ENCODE measurements at places on chromosomes 3 and 15.

- DNase-seq = no peak
These were observed 34.0 kb upstream of the RPP14 start for GRCh38 chr3:58271901-58272501.

GRCh38 chr3:94587291-94587690, 524.4 kb downstream of the NSUN3 start:
- no peak for DNase-seq

DNA sequence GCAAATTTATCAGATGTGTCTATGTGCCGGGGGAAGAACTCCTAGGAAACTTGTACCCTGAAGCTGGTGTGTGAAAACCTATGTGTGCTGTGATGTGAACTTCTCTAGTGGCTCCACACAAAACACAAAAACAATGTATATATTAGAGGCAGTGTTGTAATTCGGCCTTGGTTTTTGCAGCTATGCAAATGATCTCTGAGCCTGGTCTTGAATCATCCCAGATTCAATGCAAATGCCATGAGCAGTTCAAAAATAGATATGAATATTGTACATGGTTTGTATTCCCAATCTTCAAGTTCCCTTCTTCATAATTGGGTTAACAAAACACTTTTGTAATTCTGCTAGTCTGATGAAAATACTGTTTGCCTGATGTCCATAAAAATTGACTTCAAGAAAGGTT, 152.6 kb downstream of the MFSD1 start:
- no peak for DNase-seq

- no peak for DNase-seq
These were observed 139.2 kb downstream of the NUP210 start for GRCh38 chr3:13280811-13281506.

- no peak for DNase-seq
These were observed 5.6 kb upstream of the ASB14 start for GRCh38 chr3:57298041-57298440.

DNA sequence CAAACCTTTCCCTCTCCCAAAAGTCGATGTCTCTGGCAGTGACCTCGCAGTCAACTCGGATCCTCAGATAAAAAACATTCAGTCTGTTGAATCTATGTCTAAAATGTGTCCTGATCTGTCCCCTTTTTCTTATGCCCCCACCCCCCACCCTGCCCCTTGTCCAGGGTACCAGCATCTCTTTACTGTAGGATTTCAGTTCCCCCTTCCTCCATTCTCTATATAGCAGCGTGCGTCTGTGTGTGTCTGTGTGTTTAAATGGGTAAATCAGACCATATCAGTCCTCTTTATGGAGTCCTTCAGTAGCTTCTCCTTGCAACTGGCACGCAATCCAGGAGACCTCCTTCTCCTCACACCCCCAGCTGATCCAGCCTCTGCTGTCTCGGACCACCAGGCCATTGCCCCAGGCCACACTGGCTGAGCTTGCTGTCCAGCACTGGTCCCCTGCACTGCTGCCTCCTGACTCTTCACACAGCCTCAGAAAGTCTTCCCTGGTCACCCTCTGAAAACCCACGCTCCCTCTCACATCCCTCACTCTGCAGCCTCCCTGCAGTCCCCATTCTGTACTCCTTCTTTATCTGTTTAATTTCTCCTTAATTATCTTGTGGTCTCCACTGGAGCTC, 1.5 kb downstream of the LRRK1 start:
- no peak for DNase-seq

GRCh38 chr3:111080413-111080812, 8.8 kb downstream of the NECTIN3 start:
- no peak for DNase-seq

DNA sequence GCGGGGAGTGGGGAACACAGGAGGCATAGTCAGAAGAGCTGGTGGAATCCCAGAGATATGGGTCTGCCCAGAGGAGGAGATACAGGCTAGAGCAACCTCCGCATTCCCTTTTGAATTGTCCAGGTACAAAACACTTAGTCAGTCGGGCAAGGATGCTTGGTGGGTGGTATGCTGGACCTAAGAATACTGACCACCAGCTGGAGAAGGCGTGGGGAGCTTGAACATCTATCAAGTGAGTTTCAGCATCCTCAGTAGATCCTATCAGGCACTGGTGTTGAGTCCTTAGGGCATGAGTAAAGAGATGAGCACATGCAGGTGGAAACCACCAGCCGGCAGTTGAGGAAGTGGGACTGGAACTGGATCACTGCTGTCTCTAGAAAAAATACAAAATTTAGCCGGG, 14.7 kb upstream of the DIS3L start:
- DNase-seq = no peak

- no peak for DNase-seq
These were observed 14.4 kb upstream of the CMTM8 start for GRCh38 chr3:32224016-32224516.

DNA sequence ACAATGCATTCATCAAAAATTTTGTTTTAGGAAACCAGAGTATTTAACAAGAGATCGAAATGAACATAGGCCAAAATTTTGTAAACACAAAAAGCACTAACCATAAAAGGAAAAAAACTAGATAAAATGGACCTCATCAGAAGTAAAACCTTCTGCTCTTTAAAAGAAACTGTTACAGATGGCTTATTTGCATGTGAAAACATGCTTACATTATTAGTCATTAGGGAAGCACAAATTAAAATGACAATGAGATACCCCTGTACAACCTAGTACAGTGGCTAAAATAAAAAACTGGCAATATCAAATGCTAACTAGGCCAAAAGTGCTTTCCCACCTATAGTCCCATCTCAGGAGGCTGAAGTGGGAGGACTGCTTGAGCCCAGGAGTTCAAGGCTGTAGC, 19.3 kb downstream of the UBR1 start:
- no peak for DNase-seq

- no peak for DNase-seq
These were observed 618.6 kb downstream of the NLGN1 start for GRCh38 chr3:174016186-174016585.

DNA sequence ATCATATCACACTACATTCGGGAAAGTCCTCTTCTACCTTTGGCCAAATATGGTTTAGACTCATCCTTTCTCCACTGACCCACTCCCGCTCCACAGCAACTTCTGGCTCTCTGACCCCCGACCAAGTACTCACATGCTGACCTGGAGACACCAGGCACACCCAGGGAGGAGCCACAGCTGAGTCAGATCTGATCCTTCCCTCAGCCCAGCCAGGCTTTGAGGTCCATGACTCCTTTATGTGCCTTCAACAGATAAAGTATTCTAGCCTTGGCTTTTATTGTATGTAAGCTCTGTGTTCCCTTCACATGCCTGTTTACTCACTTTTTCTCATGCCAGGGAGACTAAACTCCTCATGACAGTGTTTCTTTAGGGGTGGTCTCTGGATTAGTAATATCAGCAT, 166.9 kb upstream of the UMPS start:
- no peak for DNase-seq

DNA sequence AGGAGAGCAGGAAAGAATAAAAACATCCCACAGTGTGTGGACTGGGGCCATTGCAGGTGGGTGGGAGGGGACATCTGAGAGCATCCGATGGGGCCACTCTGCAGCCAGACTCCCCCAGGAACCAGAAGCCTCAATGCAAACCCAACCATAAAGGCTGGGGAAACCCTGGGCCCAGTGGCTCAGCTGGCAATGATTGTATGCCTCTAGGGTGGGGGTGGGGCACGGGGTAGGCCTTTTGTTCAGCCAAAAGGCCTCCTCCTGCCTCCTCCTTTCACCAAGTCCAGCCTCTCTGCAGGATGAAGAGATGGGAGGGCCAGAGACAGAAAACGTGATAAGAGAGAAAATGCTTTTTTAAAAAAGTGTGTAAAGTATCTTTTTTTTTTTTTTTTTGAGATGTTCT, 45.5 kb upstream of the HERC1 start:
- no peak for DNase-seq

DNA sequence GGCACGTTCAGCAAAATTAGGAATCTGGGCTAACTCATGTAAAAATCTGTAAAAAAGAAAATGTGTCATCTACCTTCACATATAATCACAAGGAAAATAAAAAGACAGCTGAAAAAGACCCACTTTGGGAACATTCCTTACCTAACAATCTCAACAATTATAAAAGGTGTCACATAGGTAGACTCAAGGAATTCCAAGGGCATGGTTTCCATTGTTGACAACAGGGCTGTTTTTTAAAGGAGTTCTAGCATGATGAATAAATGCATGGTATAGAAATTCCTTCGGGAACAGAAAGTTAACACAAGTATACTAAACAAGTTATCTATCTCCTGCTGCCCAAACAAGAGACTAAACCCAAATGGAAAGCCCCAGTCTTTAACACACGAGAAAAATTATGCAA, 184.2 kb downstream of the GREM1 start:
- DNase-seq = no peak

- DNase-seq = no peak
These were observed 81.5 kb downstream of the CPN2 start for GRCh38 chr3:194269610-194270145.

GRCh38 chr15:25891081-25891480, 28.0 kb upstream of the ATP10A start:
- DNase-seq = no peak

GRCh38 chr3:61627768-61628185, 66.4 kb downstream of the PTPRG start:
- no peak for DNase-seq

DNA sequence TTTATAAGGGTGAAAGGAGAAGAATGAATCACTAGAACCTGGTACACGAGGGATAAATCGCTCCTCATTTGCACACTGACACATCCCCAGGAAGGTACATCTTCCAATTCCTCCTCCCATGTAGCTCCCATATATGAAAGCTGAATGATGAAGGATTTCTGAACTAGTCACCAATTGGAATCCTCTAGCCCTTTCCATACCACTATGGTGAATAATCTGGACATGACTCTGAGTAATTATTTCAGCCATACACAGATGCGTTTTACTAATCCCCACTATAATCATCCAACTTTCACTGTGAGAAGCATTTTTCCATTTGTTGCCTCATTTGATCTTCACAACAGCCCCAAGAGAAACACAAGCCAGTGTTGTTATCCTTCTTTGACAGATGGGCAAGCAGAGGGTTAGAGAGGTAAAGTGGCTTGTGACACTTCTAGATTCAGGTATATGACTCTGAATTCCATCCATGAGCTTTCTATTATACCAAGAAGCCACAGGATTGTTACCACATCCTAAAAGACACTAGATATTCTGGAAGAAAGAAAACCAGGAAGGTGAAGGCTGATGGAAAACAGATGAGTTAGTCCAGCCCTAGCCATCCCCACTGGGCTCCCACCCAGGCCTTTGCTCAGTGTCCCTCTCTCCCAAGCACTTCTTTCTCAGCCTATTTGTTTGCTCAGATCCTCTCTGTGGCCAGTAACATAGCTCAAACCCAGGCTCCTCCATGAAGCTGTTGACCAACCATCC, 22.2 kb upstream of the BCL6 start:
- no peak for DNase-seq

DNA sequence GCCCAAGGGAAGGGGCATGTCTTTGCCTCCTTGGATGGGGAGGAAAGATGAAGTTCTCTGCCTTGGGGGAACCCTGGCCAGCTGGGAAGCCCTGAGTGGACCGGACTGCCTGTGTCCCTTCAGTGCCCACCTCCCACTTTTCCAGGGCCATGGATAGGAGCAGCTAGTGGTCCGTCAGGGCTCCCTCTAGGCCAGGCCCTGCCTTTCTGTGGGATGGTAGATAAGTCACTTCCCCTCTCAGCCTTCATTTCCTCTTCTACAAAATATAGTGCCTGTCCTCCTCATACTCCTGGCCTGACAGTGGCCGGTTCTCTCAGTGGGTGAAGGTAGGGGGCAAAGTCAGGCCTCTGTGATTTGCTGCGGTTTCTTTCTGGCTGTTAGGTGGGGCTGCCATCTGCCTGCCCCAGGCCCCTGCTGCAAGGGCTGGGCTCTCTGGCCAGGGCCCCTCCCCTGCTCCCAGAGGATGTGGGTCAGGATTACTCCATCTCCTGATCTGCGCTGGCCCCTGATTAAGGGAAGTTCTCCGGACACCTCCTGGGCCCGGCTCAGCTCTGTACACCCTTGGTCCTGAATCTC, 1.4 kb downstream of the PLEKHO2 start:
- no peak for DNase-seq

DNA sequence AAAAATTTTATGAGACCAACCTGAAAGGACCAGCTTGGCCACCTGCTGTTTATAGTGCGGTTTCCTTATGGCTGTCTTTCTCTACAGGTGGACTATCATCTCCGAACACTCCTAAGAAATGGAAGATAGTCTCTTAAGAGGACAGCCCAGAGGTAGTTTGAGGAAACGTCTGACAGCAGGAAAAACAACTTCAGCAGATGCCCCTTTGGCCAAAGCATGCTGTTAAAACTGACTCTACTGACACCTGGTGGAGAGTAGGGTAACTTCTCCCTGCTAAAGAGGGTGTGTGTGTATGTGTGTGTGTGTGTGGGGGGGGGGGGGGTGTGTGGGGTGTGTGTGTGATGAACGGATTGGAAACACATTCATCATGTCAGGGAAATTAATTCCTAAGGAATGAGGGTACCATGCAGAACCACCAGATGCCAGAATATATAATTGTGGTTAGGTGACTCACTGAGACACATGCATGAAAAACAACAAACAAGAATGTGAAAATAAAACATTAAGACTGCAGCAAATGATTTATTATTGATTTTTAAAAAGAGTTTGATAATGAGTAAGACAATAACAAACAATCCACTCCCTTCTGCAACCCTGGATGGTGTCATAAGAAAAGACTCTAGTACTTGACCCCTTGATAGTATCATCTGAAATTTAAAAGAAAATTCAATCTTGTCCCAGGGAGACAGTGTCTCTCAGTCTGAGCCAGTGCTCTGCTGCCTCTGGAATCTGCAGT, 256.5 kb downstream of the THRB start:
- peak; percentile 69 for DNase-seq
